Stimulated activated CD8-positive, alpha-beta memory T cell treated with anti-CD3 and anti-CD28 coated beads, Interleukin-7, amount 100 ng/mL, for 24 hours (primary cell): ENCODE measurements at places on chromosomes 7 and 10.

- peak; percentile 14 for DNase-seq
Measured at GRCh38 chr10:68826764-68827591, at the start of gene STOX1. TSS of gene STOX1 (plus strand) at chr10:68827531. CDS start at chr10:68827624, 93 bp downstream.

DNA sequence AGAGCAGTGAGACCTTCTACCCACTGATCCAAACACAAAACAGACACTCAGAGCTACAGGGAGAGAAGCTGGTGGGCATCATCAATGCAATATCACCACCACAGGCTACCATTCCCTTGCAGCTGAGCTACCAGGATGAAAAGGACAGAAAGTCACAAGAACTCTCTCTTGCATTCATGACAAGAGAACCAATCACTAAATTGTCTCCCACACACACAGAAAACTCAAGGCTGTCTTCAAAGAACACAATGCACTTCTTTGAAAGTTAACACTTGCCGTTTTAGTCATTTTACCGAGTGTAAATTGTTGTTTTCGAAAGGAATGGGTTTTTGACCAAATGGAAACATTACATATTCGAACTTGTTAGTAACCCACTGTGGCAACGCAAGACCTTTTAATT lies 626.6 kb downstream of the SORCS1 start:
- DNase-seq, result no peak

DNA sequence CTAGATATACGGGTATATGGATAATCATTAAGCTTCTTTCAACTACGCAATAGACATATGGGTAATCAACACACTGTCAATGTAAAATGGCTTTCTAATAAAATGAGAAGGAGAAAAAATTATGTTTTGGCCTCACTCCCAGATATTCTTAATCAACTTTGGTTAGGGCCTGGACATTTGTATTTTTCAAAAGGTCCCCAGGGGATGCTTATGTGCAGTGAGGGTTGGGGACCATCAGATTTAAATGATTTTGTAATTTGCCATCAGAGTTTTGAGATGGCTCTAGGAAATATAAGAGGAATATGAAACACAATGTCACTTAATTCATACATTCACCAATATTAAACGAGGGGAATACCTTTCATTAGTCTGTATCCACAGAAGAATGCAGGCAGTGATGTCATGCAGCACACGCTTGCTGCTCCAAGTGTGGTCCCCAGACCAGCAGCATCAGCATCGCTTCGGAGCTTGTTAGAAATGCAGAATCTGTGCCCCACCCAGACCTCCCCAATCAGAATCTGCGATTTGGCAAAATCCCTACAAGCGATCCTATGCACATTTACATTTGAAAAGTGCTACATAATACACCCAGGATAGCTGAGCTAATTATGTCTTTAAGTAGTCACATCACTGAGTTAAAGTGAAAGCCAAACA lies 75.1 kb downstream of the INHBA start:
- no peak for DNase-seq

DNA sequence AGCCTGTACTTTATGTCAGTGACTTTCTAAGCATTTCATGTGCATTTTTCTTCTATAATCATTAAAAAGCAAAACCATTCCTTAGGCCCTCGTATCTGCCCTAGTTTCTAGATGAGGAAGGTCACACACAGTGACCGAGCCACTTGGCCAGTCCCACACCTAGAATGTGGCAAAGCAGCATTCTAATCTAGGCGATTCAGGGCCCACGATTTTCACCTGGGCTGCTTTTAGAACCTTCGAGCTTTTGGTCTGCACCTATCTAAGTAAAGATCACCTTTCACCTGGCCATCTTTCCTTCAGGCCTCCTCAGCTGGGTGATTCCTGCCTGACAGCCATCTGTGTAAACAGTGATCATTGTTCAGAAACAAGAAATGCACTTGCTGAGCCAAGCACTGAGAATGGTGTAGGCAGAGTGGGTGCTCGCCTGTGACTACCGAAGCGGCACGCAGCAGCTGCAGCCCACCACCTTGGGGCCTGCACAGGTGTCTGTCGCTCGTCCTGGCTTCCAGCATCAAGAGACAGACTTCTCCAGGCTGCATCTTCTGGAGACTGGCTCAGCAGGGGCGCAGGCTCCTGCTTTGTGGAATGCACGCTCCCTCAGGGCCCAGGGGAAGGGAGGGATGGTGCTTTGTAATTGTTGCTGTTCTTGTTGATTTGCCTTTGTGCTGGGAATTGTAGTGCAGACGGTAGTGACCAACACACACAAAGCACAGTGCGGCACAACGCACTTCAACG lies 149.0 kb upstream of the INSYN2A start:
- DNase-seq, result no peak

GRCh38 chr7:122485856-122486255 lies 181.3 kb upstream of the FEZF1 start:
- no peak for DNase-seq

- no peak for DNase-seq
Measured at GRCh38 chr7:140677496-140677895, 4.8 kb downstream of the ADCK2 start.

DNA sequence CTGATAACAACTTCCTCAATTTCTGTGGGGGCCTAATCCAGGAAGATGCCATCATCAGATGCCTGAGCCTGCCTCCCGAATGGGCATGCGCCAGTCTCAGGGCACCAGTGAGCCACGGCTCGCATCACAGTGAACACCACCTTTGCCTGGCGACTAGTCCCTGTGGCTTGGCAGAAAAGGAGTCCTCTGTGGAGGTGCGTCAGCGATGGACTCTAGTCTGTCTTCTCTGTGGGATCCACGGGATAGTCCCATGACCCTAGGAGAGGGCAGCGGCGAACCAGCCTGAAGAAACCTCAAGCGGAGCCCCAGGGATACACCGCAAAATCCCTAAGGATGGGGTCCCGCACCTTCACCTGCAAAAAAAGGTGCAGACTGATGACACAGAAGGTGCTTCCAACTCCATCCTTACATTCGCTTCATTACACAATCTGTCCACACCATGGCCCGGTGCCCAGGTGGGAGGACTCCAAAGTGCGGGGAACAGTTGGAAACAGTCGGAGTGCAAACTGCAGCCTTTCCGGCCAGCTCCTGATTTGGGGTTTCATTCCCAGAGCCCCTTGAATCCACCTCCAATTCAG lies 35.1 kb upstream of the ZNF273 start:
- no peak for DNase-seq

- DNase-seq, result no peak
Measured at GRCh38 chr7:108045154-108045553, 42.2 kb upstream of the LAMB1 start.

GRCh38 chr7:144474800-144475615 lies 71.5 kb upstream of the NOBOX start:
- DNase-seq, result no peak

DNA sequence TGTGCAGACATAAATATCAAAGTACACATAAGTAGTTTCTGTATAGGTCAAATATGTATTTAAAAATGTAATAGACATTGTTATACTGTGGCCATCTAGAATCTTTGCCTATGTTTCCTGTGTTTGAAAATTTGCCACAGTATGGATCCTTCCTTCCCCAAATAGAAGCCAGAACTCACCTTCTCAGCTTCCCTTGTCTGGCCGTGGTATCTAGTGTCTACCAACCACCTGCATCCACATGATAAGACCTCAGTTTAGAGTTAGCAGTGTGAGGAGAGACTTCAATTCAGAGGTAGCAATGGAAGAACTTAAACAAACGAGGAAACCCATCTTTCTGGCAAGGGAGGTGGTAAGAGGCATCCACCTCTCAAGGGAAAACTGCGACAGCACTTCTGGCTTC lies 4.9 kb downstream of the TRDMT1 start:
- DNase-seq, result no peak

DNA sequence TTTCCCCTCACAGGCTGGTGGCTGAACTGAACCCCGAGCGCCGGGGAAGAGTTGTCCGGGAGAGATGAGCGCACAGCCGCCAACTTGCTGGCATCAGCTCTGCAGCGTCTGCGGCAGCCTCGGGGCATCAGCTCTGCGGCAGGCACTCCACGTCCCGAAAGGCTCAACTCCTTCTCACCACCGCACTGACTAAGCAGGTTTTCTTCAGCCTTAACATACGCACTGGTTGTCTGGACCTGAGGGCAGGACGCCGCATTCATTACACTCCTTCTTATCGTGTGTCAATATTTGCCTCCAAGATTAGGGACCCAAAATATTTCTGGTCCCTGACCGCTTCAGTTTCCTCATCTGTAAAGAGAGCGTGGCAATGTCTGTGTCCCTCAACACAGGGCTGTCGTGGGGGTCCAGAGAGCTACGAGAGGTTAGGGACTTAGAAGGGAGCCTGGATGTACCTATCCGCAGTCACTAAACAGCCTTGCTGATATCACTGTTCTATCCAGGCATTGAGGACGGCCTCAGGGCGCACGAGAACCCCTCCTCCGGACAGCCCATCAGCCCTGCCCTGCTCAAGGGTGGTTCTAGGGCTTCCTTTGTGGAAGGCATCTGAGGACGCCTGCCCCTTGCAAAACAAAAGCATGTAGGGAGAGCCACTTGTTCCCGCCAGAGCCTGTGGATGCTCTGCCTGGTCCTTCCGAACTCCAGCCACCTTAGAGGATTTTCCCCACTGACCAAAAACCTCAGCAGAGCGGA lies 42.8 kb upstream of the FIGNL1 start:
- no peak for DNase-seq

DNA sequence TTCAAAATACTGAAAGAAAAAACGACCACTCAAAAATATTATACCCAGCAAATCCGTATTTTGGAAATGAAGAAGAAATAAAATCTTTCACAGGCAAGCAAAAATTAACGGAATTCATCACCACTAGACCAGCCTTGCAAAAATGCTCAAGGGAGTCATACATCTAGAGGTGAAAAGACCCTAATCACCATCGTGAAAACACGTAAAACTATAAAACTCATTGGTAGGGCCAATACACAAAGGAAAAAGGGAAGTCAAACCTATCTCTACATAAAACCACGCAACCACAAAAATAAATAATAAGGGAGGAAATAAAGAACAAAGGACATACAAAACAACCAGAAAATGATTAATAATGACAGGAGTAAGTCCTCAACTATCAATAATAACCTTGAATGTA lies 6.6 kb upstream of the AKR1B1 start:
- no peak for DNase-seq

GRCh38 chr10:116490028-116490662 lies 55.6 kb upstream of the PNLIP start:
- no peak for DNase-seq

DNA sequence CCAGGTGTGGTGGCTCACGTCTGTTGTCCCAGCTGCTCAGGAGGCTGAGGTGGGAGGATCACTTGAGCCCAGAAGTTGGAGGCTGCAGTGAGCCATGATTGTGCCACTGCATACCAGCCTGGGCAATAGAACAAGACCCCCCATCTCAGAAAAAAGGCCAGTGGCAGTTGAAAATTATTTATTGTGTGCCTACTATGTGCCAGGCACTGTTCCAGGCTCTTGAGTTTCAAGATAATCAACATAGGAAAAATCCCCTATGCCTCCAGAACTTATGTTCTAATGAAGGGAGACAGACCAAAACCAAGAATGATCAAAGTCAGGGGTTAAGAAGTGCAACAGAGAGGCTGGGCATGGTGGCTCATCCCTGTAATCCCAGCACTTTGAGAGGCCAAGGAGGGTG lies 42.4 kb upstream of the LMTK2 start:
- no peak for DNase-seq

GRCh38 chr10:110860576-110861241 lies 11.0 kb upstream of the PDCD4 start:
- DNase-seq, result no peak

DNA sequence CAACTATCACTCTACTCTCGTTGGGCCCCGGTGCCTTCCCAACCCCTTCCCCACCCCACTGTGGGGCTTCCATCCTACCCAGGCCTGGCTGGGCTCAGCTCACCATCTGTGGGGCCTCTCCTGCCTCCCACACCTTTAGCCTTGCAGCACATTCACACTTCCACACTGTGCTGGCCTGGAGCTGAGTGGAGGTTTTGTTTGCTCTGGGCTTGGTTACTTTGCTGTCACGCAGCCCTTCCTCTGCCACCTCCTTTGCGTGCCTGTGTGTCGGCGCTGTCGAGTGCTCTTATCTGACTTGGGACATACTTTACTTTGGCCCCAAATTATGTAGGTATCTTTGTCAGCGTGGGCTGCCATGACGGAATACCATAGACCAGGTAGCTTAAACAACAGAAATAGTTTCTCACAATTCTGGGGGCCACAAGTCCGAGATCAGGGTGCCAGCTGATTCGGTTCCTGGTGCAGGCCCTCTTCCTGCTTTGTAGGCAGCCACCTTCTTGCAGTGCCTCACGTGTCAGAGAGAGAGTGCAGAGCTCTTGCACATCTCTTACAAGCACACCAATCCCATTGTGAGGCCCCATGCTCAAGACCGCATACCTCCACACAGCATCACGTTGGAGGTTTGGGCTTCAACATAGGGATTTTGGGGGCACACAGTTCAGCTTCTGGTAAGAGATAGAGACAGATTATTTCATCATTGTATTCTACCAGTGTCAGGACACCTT lies 89.0 kb downstream of the CUL1 start:
- DNase-seq, result no peak

GRCh38 chr7:91634485-91635177 lies 245.9 kb downstream of the MTERF1 start:
- DNase-seq, result no peak
